Nucleus accumbens (tissue), 56 donors: ENCODE measurements at places on chromosomes 16 and 17.

DNA sequence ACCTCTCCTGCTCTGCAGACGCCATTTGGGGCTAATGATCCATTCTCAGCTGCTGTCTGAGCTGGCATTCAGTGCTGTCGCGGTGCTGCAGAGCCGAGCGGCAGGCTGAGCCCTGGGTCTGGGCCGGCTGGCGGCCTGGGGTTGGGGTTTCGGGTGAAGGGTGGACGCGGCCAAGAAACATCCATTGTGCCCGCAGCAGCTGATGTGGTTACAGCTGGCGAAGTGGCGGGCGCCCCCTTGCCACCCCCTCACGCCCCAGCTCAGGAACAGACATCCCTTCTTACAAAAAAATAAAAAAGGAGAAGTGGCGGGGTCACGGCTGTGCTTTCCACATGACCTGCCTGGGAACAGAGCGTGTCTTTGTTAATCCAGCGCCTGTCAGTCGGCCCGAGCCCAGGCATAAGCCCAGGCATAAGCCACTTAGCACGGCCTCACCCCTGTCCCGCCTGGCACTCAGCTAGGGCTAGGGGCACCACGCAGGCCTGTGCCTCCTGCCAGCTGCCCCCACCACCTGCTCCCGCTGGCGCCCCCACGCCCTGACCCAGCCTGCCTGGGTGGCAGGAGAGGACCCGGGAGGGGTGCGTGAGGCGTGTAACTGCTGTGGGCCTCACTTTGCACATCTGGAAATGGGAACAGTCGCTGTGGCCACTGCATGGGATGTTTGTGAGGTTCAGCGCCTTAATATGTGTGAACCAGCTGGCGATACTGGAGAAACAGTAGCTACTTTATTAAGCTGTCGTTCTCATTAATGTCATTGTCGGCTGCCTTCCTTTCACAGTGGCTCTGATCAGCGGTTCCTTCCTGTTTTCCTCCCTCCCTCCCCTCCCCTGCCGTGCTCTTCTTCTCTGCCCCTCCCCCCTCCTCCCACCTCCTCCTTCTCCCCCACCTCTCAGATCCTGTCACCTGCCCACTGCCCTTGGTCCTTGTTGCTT, 197.7 kb upstream of the CIBAR2 start:
- peak; percentile 95 for DNase-seq

DNA sequence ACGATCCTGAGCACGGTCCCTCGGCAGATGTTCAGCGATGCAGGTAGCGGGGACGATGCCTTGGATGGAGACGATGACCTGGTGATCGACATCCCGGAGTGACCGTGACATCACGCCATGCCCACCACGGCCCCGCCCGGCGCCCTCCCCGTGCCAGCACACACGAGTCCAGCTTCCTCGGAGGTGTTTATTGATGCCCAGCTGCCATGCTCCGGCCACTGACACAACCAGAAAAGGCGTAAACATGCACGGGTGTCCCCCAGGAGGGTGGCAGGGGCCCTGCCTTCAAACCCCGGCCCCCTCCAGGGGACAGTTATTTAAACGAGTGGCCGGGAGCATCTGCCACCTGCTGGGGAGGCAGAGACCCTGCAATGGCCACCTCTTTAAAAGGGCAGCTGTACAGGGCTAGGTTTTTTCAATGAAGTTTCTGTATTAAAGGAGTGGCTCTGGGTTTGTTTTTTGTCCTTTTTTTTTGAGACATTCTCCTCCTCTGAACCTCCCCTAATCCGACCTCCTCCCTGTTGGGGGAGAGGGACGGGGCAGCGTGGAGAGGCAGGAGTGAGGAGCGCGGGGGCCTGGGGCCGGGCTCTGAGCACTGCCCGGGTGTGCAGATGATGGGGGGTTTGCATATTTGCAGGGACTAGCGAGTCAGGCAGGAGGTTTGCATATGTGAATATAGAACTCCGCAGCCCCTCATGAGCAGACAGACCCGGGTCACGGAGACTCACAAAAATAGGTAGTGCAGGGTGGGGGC, 5.3 kb downstream of the DOC2A start:
- DNase-seq: peak; percentile 6

- DNase-seq: no peak
Observed at GRCh38 chr17:66423056-66423955, 120.9 kb downstream of the PRKCA start.

GRCh38 chr17:16085066-16085699, 85.6 kb downstream of the TTC19 start:
- DNase-seq: no peak

DNA sequence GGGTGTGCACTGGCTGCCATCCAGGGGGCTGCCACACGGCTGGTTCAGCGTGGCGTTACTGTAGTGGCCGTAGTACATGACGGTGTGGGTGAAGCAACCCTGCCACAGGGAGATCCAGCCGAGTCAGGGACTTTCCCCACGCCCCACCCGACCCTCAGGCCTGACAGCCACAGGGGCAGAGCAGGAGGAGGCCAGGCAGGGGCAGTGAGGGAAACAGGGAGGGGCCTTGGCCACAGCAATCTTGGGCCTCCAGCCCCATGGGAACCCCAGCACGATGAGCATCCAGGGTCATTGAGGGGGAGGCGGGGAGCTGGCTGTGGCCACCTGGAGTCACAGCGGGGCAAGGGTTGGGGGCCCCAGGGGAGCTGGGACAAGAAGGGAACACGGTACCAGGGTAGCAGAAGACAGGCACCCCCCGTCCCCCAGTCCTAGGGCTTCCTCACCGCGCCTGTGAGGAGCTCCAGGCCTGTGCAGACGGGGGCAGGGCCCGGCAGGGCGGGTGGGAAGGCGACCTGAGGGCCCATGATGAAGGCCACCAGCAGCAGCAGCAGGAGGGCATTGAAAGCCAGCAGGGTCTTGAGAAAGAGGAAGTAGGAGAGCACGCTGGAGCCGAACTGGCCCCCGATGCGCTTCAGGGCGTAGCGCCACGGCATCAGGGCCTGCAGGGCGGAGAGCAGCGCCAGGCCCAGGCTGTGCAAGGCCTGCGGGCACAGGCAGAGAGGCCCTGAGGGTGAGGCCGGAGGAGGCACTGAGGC, 4.3 kb downstream of the TMC6 start:
- DNase-seq: no peak

GRCh38 chr16:80803339-80804055, 901 bp downstream of the CDYL2 start:
- DNase-seq: no peak

- no peak for DNase-seq
Observed at GRCh38 chr17:37068266-37068665, 119.5 kb downstream of the AATF start.

- DNase-seq: no peak
Observed at GRCh38 chr17:77167472-77168306, 26.9 kb downstream of the SEC14L1 start.

GRCh38 chr17:47696717-47697642, 3.0 kb downstream of the TBKBP1 start:
- no peak for DNase-seq

GRCh38 chr16:77674888-77675287, 47.4 kb upstream of the NUDT7 start:
- no peak for DNase-seq

- no peak for DNase-seq
Observed at GRCh38 chr16:88379694-88380040, 3.1 kb upstream of the ZNF469 start.

- DNase-seq: no peak
Observed at GRCh38 chr16:74192281-74192797, 104.3 kb upstream of the PSMD7 start.
